Right cardiac atrium (tissue), 5 donors: ENCODE measurements at places on chromosomes 7 and 10. TPM values are rescaled to one million over a fixed set of nuclear protein-coding genes. Genes with fewer than 3 reads are reported as not detected.
A peak's percentile ranks its signal among the peaks of the same experiment; 100 is the strongest.

Gene SPDYE6
- not detected for total RNA-seq

Gene DDIT4
- total RNA-seq: 84.0 TPM

Gene CHAT
- total RNA-seq: not detected

Gene CACNB2
- total RNA-seq: 37.5 TPM

Gene GSTO2
- 0.58 TPM for total RNA-seq

Gene TAS2R41
- total RNA-seq: not detected

DNA sequence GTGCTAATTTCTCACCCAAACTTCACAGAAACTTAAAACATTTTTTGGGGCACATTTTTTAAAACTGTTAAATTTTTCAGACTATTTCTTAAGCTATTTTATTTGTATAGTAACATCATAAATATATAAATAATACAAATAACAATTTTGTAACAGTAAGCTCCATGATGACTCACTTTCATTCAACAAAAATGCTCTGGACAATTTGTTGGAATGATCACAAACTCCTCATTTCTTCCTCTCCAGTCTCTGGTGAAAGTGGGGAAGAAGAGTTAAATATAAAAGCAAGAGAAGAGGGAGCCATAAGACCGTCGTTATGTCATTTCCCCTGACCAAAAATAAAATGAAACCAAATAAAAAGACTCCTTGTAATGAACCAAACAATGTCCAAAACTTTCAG is 162.4 kb downstream of the AGMO start:
- DNase-seq: no peak

GRCh38 chr7:54738737-54739136 is 20.3 kb downstream of the SEC61G start:
- no peak for DNase-seq

DNA sequence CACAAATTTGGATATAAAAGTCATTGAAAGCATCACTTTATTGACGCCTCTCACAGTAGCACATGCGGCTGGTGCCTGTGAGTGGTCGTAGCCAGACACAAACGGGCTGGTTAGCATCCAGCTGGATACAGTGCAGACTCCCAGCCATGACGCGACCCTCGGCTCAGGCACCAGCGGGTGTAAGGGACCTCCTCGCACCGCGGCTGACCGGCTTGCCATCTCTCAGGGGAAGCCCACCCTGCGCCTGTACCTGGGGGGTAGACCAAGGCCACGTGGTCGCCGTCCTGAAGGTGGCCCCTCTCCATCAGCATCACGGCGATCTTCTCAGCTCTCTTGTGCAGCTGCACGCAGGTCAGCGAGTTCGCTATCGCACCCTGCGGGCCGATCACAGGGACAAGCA is 213.8 kb downstream of the ZMYND11 start:
- no peak for DNase-seq

GRCh38 chr10:114245121-114245791 is 6.2 kb downstream of the VWA2 start:
- DNase-seq: no peak

- no peak for DNase-seq
Observed at GRCh38 chr10:86655596-86655995, 1.2 kb downstream of the OPN4 start.

DNA sequence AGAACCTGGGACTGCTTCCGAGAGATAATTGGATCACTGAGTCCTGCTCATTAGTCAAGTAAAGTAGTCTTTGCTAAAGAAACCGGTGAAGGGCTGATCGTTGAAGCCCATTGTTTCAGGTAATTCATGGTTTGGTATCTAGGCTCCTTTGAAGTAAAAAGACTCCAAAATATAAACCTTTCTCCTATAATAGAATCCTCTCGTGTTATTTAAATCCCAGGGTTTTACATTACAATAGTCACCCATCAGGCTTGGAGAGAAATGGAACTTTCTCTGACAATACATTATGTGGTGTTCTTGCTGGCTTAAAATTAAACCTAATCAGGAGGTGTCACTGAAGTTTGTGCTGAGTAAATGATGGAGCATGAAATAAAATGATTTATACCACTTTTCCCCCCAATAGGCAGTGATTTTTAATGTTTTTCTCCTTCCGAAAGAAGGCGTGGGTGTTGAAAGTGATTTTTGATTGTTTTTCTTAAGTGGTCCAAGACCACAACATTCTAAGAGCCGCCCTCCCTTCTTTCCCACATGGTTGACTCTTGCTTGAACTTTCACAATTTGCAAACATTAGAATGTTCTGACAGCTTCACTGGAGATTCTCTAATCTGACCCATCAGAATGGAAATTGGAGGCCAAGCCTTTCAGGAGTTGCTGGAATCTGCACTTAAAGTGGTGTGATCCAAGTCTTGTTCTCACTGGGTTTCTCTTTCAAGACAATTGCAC is 44.2 kb downstream of the LRMDA start:
- DNase-seq: no peak

DNA sequence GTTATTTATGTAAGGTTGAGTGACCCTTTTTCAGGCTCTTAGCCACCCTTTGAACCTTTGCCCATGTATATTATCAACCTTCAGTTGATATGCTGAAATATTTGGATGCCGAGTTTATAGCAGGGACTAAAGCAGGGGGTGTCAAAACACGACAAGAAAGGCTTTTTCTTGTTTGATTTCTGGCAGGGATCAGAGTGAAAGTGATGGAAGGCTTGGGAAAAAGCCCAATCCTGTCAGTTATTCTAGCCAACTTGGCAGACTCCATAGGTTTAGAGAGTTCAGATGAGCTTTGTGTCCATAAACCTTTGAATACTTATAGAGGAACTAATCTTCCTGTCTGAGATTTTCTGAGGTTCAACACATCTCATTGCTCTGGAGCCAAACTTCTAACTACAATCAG is 47.5 kb downstream of the INHBA start:
- DNase-seq: no peak

GRCh38 chr10:120557311-120557710 is 100.3 kb downstream of the PLPP4 start:
- no peak for DNase-seq

- DNase-seq: no peak
Observed at GRCh38 chr10:23611308-23612029, 172.6 kb downstream of the OTUD1 start.

DNA sequence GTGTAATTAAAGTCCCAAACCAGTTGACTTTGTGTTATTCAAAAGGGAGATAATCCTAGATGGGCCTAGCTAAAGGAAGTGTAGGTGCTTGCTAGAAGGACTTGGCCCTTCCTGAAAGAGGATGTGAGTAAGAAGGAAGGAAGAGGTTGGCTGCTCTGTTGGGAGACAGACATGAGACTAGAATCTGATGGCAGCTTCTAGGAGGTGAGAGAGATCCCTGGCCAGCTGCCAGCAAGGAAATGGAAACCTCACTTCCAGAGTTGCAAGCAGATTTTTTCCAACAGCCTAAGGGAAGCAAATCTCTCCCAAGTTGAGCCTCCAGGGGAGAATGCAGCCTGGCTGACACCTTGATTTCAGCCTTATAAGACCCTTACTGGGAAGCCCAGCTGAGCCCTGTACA is 368.4 kb upstream of the ZMIZ1 start:
- DNase-seq: peak; percentile 75

DNA sequence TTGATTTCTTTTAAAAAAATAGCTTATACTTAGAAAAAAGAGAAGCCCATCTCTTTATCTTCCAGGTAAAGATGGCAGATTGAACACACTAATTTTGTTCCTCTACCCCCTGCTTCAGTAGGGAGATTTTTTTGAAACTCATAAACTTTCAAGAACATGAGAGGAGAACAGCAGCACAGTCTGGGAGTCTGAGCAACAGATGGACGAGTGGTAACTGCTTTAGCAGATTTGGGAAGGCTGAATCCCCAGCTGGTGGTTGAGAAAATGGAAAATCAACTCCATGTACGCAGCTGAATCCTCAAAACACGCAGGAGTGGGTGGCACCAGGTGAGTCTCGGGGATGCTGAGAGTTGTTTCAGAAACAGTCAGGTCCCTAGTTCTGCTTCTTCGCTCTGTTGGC is 114.6 kb upstream of the CTBP2 start:
- no peak for DNase-seq

DNA sequence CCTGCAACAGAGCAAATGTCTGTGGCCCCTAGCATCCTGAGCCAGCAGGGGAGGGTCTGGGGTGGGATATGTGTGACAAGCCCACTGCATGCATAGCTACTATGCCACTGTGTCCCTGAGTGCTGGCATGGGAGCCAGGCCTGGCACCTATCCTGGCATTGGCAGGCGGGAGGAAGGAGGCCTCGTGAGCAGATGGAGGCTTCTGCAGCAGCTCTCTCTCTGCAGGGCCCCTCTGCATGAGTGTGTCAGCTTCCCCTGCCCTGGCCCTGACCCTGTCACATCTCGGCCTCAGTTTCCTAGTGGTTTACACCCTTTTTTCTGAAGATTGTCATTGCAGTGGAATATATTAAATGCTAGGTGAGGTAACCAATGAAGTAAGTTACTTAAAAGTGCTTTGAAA is 13.1 kb upstream of the IMPDH1 start:
- DNase-seq: peak; percentile 74

DNA sequence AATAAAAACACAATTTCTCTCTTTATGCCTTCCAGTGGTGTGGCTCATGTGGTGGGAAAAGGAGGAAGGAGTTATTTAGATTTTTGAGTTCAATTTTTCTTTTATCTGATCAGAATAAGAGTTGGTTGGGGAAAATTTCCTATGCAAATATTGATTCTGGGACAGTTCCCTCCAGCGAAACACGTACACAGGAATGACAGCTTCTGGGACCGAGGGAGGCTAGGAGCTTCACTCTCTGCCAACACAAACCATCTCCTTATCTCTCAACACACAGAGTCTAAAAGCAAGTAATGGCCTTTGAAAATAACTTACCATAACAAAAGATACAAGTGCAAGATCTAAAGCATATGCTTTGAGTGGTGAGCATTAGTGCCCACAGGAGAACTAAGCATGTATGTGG is 122.7 kb downstream of the RAPGEF5 start:
- DNase-seq: no peak

- DNase-seq: no peak
Observed at GRCh38 chr10:92880233-92880861, 32.0 kb downstream of the EXOC6 start.

DNA sequence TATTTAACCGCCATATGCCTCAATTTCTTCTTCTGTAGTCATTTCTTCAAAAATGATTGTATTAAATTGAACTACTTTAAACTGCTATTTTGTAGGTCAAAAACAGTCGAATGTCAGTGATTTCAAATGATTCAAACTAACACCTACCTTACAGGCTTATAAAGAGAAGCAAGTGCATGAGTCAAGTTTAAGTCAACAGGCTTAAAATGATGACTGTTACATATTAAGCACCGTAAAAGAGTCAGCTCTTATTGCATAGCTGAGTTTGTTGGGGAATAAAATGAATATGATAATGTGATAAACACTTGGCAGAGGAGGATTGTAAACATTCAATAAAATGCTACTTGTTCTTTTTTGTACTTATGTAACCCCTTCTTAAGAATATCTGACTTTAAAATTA is 90.1 kb upstream of the ANKRD1 start:
- no peak for DNase-seq

DNA sequence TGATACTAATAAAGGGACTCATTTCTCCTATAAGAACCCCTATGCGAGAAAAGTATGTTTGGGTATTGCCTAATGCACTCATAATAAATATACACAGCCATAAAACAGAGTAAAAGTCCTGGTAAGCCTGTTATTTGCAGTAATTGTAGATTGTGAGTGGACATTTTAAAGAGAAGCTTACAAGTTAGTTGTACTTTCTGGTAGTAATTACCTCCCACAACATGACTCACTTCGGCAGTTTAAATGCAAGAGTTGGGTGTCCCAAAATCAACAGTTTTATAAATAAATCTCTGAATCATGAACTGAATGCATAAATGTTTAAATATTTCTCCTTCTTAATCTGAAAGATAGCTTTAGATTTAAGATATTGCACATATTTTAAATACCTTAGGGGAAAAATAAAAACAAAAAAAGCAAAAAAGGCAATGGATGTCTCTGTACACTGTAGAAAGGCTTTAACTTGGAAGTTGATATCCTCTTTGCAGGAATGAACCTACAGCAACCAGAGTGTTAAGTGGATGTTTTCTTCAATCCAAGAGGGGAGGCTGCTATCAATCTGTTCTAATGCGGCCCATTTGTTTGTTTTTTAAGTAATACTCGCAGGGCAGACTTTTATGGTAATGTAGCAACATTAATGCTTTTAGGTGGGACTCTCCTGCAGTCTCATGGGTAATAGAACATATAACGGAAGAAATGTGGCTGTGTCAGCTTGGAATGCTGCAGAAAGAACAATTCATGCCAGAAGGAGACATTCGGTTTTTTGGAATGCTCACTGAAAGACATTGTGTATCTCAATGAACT is 57.3 kb upstream of the ZEB1 start:
- DNase-seq: no peak

GRCh38 chr7:124059375-124059774 is 26.5 kb upstream of the TMEM229A start:
- no peak for DNase-seq

- DNase-seq: no peak
Observed at GRCh38 chr10:81967716-81968115, 92.7 kb downstream of the NRG3 start.

DNA sequence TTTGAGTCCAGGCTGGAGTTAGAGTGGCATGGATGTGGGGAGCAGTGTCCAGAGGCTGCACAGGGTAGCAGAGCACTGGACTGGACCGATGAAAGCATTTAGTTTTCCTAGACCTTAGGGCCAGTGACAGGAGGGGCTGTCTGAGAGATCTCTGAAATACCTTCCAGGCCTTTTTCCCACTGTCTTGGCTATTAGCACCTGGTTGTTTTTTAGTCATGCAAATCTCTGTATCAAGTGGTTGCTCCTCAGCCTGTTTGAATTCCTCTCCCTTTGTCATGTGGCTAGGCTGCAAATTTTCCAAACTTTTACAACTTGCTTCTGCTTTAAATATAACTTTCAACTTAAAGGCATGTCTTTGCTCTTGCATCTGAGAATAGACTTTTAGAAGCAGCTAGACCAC is 504.3 kb upstream of the VSTM2A start:
- no peak for DNase-seq

DNA sequence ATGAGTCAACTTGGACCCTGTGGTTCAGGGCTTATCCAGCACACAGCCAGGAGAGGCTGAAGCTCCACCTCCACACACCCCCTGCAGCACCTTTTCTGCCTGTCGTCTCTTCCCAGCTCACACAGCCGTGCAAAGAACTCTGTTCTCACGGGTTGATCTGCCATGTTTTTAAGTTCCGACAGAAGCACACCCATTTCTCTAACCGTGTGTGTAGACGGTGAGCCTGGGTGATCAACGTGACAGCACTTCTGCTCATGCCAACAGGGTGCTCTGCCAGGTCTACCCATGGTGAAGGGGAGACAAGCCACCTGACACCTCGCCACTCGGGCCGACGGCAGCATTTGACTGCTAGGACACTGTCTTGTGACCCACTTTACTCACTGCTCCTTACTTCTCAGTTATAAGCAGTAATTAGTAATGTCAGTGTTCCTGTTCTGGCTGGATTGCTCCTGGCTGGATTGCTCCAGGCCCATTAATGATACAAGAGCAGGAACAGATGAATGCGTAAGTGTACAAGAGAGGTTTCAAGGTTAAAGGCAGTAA is 90.5 kb downstream of the RNF216 start:
- peak; percentile 61 for DNase-seq

- DNase-seq: peak; percentile 36
Observed at GRCh38 chr7:68629-69028, 123.7 kb upstream of the FAM20C start.
